ENCODE measurements at places on chromosomes 5 and 9.

DNA sequence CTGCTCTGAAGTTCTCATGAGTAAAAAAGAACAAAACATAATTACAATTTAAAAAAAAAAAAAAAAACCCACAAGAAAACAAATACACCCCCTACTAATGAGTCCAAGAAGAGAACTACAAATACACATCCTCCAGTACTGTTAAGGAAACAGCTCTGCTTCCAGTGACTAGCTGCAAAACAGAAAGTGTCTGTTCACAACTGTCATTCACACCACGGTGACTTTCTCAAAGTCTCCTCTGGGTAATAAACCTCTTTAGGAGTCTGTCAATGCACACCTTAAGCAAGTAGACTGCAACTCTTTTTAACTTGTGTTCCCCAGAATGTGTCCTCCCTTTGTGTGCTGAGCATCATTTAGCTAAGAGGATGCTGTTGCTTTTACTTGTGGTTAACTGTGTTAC is 6.2 kb downstream of the REEP5 start:
- DNase-seq = no peak

DNA sequence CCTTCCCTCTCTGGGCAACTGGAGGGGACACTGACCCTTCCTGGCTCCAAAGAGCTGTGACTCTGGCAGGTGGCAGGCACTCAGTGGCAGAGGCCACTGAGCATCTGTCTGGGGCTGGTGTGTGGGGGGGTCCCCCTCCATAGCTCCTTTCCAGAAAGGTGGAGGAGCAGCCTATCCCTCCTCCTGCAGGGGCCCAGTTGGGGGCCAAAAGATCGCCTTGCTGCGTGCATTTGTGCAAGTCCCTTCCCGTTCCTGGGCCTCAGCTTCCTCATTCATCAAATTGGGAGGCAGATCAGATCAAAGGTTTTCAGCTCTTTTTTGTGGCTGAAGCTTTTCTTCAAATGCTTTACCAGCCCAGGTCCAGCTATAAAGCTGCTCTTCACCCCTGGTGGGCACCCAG is 77.7 kb downstream of the NTNG2 start:
- no peak for DNase-seq

DNA sequence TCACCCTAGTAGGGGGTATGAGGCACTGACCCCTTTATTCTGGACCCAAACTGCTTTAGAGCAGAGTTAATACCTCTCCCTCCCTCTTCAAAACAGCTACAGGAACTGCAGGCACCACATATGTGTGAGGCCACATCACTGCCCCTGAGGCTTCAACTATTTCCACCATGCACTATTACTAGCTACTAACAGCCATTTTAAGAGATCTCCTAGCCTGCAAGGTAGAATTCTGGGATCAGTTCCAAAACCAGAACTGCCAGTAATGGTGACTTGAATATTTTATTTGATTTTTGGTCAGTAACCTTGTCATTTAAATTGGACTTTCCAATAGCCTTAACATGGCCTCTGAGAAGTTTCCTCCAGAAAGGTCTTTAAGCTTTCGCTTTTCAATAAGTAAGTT is 55.3 kb upstream of the FSD1L start:
- DNase-seq = no peak

DNA sequence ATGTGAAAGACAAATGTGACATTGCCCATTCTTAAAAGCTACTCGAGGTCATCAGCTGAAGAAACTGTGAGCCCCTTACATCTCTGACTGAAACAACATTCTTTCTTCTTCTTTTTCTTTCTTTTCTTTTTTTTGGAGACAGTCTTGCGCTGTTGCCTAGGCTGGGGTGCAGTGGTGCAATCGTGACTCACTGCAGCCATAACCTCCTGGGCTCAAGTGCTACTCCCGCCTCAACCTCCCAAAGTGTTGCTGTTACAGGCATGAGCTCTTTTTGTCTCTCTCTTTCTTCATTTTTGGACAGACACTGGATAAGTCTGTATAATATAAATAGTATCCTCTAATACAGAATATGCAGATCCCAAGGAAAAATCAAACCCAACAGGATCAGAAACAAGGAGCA is 263.7 kb upstream of the KLF9 start:
- DNase-seq = no peak

DNA sequence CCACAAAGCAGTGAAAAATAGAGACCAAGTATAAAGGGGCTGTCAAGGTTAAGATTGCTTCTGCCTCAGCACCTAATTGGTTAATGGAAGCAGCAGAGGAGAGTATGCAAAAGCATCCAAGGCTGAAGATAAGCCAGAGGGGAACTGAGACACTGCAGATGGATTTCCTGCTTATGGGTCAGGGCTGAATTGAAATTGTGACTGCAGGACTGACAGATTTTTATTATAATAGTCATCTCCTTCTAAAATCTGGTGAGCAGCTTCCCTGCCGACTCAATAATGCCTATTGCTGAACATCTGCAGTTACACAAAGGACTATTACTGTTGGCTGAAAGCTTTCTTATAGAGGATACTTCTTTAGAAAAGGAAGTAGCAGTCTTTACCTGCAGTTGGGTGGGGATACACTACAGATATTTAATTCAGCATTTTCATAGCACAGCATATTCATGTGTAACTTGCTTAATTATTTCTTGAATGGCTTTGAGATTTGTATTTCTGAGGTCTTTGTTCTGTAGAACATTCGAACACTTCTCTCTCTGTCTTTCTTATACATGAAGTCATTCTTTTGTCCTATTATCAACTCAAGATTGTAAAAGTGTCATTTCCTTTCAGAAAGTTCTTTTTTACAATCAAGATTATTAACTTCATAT is 363.0 kb upstream of the RIOK2 start:
- DNase-seq = no peak

DNA sequence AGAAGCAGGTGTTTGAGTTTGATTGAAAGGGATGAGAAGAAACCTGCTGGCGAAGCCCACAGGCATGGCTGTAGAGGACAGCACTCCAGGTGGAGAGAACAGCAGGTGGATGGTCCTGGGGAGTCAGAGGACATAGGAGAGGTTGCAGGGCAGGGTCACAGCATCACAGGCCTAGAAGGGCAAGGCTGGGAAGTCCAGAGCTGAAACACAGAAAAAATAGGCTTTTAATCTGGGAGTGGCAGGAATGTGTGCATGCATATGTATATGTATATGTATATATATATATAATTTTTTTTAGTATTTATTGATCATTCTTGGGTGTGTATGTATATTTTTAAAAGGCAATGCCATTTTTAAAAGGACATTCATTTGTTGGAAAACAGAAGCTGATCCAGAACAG is 118.4 kb downstream of the ADAMTS16 start:
- DNase-seq = no peak

- DNase-seq = no peak
Measured at GRCh38 chr5:62600560-62601252, 22.1 kb downstream of the LRRC70 start.

DNA sequence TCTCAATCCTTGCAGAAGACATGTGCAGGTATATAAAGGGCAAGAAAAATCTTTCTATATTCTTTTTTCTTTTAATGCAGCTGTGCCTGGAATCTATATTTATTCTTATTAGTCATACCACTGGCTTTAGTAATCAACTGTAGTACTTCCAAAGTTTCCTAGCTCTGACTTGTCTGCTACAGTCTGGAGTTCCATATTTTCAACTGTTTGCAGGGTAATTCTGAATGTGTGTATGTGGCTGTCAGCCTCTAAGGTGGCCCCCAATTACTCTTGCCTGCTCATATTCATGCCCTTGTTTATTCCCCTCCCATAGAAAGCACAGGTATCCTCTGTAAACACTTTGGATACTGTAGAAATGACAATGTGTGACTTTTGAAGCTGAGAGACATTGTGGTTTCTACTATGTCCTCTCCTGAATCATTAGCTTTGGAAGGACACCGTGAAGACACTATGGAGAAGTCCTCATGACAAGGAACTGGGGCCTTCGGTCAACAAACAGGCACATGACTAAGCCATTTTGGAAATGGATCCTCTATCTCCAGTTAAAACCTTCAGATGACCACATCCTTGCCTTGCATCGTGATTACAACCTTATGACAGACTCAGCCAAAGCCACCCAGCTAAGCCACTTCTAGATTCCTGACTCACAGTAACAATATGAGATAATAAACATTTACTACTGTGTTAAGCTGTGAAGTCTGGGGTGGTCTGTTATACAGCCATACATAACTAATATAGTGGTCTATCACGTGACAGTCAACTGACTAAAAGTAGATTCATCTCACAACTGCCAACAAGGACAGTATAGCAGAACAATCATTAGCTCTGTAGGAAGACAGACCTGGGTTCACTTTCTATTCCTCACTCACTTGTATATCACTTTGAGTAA is 49.5 kb upstream of the SUSD1 start:
- no peak for DNase-seq

- peak; percentile 85 for DNase-seq
Measured at GRCh38 chr5:134086943-134087305, 27.6 kb upstream of the TCF7 start.

DNA sequence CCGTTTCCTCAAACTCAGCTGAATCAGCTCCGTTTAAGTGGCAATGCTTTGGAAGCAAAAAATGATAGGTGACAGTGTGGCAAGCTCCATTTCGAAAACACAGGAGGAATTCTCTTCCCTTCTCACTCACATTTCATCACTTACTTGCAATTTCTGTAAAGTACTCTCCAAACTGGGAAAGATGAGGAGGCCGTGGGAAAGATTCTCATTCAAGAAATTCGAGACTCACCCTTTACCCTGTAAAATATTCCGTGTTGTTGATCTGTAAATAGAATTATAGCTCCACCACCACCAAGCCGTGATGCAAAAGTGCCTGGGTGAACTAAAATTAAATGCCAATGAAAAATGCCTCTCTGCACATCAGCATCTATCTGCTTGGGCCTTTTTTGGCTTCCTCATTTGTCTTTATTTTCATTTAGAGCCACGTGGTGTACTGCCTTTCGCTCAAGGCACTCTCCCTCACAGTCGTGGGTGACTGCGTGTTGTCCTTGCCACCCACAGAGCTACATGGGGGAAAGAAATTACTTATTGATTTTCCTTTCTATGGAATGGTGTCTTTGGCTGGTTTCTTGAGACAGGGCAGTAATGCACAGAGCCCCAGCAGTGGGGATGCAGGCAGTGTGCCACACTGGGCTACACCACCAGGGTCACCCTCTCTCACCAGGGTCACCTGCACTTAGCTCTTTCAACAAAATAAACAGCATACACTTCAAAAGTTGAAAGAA is 289.3 kb upstream of the TAS2R1 start:
- DNase-seq = no peak

GRCh38 chr5:41748631-41749030 is 121.6 kb downstream of the OXCT1 start:
- no peak for DNase-seq

GRCh38 chr5:54180630-54181031 is 129.7 kb downstream of the ARL15 start:
- no peak for DNase-seq

DNA sequence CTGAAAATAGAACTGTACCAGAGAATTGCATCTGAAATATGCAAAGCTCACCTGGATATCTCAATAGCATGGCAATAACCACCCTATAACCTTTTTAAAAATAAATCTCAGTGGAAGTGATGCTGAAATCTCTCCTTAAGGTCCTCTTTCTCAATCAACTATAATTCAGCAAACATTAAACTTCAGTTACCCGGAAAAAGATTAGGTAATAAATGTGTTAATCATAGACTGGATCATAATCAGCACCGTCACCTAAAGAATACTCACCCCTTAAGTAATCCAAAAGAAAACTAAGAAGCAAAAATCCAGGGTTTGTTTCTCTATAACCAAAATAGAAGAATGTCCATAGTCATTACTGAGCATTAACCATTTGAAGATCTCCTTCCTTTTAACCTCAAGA is 44.3 kb upstream of the DENND4C start:
- DNase-seq = no peak

DNA sequence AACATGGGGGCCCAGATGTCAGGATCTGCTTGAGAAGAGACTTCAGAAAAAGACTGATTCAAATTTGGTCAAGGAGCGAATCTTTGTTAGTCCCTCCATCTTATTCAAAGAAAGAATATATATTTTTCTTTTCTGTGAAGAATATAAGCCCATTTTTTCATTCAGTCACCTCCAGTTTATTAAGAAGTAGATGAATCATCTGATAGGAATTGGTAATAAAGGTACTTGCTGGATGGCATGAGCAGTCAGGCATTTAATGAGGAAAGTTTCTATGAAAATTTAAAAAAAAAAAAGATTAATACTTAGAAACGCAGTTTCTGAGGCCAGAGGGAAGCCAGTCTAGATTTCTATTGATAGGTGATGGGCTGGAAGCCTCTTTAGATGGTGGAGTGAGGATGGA is 373.1 kb upstream of the SMC2 start:
- DNase-seq = no peak

- DNase-seq = no peak
Measured at GRCh38 chr9:543478-543877, 298.0 kb upstream of the DMRT1 start.

DNA sequence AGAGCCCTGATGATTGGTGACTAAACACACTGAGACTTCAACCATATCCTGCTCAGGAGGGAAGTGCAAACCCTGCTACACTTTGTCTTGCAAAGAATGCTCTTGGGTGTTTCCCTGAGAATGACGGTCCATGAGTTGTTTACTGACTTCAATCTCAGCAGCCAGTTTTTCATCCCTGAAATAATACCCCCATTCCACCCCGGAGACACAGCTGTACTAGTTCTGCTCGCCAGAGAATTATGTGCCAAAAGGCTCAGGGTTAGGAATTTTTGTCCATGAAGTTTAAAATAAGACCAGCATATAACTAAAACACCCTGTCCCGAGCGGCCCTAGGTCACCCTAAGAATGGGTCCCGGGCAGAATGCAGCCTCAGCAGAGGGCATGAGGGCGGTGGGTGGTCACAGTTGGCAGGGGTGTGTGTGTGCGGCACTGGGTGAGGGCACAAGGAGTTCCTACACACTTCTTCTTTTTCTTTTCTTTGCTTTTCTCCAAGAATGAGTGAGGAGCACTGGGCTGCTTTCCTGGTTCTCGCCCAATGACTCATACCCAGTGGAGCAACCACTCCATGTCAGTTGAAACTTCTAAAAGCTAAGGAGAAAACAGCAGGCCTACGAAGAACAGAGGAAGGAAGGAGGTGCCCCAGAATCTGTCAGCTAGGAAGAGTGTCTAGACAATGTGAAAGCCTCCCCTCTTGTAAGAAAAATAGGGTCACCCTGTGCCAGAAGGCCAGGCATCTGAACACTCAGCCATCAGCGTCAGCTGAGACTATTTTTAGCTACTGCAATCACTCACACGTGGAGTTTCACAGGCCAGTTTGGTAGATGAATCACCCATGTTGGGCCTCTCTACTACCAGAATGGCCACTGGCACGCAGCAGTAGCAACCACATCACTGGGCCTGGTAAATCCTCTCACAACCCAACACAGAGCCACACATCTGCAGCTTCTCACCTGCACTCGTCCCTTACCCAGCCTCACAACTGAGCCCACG is 105.9 kb downstream of the DPYSL3 start:
- DNase-seq = no peak
